Activated T-helper 1 cell treated with Interleukin-2 at 50 U/mL for 16 hours (primary cell): ENCODE measurements at places on chromosomes 5 and 9.
A peak's percentile ranks its signal among the peaks of the same experiment; 100 is the strongest.

DNA sequence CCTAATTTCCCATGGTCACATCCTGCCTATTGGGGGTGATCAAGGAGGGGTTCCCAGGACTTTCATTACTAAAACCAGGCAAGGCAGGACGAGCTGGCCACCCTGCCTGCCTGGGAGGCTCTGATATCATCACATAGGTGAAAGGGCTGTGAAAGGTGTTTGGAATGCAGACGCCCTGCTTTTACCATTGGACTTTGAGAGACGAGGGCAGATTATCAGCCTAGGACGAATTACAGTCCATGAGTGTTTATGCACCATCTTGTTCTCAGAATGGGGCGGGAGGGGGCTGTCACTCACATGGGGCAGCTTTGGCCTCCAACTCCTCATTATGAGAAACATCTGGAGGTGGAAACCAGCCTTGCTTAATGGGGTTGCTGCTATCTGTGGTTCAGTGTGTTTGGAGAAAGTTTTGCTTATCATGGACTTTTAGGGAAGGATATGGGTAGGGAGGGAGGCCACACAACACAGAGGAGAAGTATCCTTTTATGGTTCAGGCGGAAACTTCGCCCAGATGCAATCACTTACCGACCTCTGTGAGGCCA, 69.8 kb upstream of the UBTD2 start:
- no peak for DNase-seq

- DNase-seq: no peak
Measured at GRCh38 chr5:181241393-181241975, 2.2 kb downstream of the RACK1 start.

DNA sequence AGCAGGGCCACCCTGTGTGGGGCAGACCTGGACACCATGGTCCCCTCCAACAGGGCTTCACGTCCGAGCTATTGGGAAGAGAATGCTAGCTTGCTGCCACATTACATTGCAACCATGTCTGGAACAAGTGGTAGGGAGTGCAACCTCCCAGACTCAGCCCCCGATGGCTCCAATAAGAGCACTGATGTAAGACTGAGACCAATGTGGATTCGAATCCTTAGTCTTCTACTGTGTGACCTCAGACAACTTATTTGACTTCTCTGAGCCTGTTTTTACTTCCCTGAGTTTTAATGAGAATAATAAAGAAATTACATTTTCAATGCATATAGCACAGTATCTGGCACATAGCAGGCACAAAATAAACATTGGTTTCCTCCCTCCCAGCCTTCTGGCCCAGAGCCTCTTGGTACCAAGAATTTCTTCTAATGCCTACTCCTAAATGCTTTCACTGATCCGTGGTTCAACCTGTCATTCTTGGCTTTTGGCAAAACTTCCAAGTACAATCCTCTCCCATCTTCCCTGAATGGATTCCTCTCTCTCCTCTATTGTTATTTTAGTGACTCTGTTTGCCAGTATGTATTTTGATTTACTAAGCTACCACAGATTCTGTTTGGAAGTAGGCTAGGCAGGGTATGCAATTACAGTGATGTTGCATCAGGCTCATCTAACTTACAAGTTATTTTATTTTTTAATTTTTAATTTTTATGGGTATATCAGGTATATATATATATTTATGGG, 34.6 kb upstream of the COL15A1 start:
- DNase-seq: no peak

GRCh38 chr9:72457366-72457765, 64.0 kb upstream of the TMC1 start:
- DNase-seq: no peak

DNA sequence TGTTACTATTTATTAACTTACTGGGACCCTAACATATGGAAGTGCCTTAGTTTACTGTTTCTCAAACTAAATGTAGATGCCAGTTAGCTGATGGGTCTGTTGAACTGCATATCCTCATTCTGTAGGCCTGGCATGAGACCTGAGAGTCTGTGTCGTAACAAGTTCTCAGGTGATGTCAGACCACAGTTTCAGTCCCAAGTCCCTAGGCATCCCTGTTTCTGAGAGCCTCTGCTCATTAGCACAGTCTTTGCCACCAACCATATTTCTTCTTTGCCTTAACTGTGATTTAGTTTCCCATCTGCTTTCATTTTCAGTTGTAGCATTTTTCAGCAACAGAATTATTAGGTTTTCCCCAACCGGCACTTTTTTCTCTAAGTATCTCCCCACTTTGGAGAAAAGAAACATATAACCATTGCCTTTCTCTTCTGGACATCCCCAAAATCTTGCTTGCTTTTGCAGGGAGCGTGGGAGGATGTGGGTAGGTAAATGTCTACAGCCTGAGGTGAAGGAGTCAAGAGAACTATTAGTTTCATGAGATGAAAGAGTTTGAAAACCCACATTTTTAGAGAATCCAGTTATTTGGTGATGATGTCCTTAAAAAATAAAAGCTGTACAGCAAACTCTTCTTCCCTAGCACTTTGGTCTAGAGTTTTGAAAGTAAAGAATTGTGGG, 74.6 kb downstream of the NUDT12 start:
- DNase-seq: no peak

GRCh38 chr9:93677641-93678136, 101.3 kb downstream of the PHF2 start:
- DNase-seq: no peak

DNA sequence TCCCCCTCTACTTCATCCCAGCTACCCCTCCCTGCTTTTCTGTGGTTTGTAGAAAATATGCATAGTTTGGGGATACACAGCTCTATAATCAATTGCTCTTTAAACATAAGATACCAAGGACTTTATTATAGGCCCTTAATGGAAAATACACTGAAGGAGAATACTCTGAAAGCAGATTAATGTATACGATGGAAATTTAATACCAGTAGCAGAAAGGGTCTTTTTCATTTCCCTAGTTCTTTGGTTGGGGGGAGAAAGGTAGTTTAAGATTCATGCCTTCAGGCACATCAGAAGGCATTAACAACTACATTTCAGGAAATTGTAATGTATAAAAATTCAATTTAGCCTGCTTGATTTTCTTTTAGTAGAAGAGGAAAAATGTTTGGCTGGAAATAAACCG, 452.9 kb upstream of the ZNF608 start:
- no peak for DNase-seq

- no peak for DNase-seq
Measured at GRCh38 chr9:115086886-115087285, 31.1 kb downstream of the TNC start.

GRCh38 chr9:37715991-37716505, 37.6 kb upstream of the TRMT10B start:
- no peak for DNase-seq

DNA sequence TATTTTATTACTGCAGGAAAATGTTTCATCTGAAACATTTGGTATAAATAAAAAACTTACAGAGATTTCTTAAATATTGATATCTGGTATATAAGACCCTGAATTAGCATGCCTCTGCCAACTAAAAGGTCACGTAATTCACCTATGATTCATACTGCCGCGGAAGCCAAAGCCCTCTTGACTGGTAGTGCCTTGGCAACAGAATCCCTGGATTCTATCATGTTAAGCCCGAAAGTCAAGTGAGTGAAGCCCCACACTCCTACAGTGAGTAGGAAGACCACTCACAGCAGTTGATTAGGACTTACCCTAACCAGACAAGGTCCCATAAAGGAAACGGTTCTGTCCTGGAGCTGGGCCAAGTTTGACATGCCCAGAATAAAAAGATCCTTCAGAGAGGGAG, 175.6 kb upstream of the NREP start:
- DNase-seq: no peak

- no peak for DNase-seq
Measured at GRCh38 chr5:98638111-98638510, 135.4 kb upstream of the RGMB start.

DNA sequence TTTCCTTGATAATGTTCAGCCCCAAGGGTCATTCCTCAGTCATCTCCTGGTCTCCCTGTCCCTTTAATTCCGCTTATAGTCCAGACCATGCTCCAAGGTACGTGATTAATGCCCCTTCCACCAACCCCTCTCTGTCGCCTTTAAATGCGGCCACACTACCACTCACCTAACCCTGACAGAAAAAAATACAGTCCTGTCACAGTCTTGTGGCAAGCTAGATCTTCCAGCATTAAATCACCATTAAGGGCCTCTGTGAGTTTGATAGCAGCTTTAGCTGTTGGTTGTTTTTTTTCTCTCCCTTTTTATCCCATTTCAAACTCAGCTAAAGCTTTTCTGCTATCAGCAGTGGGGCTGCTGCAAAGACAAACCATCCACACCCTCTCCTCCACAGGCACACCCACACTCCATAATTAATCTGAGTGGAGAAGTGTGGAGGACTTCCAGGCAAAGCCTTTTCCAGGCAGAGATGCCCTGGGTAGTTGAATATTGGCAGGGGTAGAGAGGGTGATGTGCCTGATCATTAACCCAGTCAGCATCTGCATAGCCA, 522.7 kb upstream of the CLINT1 start:
- no peak for DNase-seq

GRCh38 chr5:81162501-81162900, 70.6 kb upstream of the CKMT2 start:
- DNase-seq: no peak

DNA sequence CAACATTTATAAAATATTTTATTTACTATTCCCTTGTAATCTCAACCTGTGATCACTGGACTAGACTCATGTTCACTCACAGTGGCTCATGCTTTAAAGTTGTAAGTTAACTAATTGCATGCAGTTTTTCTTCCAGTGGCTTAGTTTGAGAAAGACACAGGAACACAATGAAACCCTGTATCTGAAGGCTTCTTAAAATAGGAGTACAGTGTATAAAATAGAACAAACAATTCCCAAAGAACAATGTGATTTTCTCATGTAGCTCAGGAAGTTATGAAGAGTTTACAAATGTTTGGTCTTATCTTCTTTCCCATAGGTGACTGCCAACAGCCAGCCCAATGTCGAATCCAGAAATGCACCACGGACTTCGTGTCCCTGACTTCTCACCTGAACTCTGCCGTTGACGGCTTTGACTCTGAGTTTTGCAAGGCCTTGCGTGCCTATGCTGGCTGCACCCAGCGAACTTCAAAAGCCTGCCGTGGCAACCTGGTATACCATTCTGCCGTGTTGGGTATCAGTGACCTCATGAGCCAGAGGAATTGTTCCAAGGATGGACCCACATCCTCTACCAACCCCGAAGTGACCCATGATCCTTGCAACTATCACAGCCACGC, 5.9 kb downstream of the RGMB start:
- DNase-seq: no peak

- no peak for DNase-seq
Measured at GRCh38 chr5:610744-611730, 1.1 kb upstream of the CEP72 start.

DNA sequence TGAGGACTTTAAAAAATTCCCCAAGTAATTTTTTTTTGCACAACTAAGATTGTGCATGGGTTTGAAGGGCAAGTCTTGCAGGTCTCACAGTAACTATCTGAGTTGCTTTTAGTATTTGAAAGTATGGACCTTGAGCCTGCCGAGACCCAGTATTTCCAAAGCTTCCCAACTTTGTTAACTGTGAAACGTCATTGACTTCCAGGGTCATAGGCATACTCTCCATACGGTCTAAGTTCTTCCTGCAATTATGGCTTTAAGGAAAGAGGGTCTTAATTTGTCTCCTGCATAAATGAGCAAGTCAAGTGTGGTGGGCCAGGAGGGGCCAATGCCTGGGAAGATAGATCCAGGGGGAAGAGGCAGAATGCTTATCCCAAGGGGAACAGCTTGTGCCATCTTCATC, 24.0 kb upstream of the EPB41L4B start:
- no peak for DNase-seq

GRCh38 chr9:17970277-17970676, 391.4 kb downstream of the SH3GL2 start:
- DNase-seq: no peak

GRCh38 chr5:4226565-4226964, 630.9 kb downstream of the IRX1 start:
- DNase-seq: no peak

- DNase-seq: no peak
Measured at GRCh38 chr9:135303280-135303647, 176.3 kb upstream of the PPP1R26 start.

DNA sequence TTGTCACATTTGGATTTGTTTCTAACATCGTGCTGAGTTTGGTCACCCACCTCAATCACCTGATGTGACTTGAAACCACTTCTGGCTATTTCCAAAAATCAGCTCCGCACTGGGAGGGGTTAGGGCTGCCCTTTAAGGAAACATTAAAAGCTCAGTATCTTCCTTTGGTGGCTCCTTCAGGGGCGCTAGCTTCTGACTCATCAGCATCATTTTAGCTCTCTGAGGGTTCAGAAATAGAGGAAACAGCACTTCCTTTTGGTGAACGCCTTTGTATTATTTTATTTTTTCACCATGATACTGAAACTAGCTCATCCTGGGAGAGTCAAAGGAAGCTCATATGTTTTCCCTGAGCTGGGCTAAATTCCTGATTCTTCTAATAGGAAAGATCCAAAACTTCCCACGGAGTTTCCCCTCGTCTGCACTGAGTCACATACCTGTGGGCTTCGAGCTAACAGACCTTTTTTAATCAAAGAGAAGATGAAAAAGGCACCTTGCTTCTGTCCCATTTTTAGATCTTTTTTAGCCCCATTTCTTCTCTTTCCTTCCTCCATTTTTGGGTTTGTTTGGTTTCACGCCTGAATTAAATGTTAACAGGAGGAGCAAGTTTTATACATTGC, 48.2 kb downstream of the ROPN1L start:
- DNase-seq: no peak

GRCh38 chr5:119340597-119341218, 15.1 kb upstream of the TNFAIP8 start:
- peak; percentile 46 for DNase-seq

GRCh38 chr9:130947618-130948140, 8.6 kb upstream of the FIBCD1 start:
- no peak for DNase-seq

DNA sequence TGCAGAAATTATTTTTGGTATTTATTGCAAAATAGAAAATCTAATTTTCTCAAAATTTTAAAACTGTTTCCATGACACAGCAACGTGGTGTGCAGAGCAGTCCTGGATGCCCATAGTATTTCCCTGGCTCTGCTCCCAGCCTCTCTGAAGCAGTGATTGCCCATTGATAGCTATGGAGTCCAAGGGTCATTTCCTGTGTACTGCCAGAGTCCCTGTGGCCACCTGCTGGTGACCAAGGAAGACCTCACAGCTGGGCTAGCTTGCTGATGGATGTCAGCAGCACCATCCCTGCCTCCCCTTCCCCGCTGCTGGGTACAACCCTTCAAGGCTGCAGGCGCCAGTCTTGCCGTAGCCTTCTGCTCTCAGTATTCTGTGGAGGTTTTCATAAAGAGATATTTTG, 184.1 kb downstream of the DIRAS2 start:
- no peak for DNase-seq

DNA sequence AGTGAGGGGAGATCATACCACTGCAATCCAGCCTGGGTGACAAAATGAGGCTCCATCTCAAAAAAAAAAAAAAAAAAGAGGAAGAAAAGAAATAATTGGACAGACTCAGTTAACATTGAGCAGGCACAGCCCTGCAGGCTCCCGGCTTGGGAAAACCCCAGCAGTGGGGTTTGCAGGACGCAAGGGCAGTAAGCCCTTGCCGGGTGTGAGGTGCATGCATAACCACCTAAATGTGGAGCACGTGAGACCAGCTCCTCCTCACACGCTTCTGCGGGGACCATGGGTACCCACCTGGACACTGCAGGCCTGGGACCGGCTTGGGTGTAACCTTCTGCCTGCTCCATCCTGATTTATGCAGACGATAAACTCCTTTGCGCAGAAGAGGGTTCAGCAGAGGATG, 4.8 kb upstream of the SLC6A18 start:
- DNase-seq: no peak

GRCh38 chr5:150192462-150192861, 2.6 kb downstream of the SLC6A7 start:
- DNase-seq: no peak

GRCh38 chr5:96067251-96067650, 105.6 kb upstream of the ELL2 start:
- no peak for DNase-seq
